ENCODE measurements at places on chromosomes 2 and 18.

GRCh38 chr2:106572541-106573450 is 85.6 kb downstream of the CD8B2 start:
- peak; percentile 46 for DNase-seq

GRCh38 chr2:21268878-21269224 is 145.1 kb downstream of the TDRD15 start:
- no peak for DNase-seq

DNA sequence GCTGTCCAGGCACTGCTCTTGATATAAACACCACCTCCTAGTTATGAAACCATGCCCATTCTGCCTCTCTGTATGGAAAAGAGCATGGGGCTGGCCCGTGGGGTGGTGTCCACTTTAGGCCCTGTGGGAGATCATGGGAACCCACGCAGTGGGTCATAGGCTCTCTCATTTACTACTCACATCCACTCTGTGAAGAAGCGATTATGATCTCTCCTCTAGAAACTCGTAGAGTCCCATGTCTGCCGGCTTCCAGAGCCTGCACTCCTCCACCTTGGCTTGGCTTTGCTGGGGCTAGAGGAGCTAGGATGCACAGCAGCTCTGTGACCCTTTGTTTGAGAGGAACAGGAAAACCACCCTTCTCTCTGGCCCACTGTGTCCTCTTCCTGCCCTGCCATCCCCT is 15.9 kb downstream of the EMX1 start:
- no peak for DNase-seq

DNA sequence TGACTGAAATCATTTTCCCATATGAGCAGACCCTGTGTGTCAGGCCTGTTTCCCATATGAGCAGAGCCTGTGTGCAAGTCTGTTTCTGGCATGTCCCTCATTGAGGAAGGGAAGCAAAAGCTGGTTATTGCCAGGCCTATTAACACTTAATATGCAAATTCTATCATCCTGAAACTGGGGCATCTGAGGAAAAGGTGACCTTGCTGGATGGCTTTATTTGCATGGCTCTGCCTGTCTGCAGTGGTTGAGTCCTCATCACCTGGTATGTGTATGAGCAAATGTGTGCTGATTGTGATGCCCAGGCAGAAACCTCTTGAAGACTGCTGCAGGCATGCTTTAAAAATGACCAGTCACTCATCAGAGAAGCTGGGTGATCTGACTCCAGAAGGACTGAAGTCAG is 31.2 kb downstream of the EIF4E2 start:
- DNase-seq = no peak

- DNase-seq = no peak
These were observed 7.3 kb downstream of the STARD7 start for GRCh38 chr2:96201338-96201737.

DNA sequence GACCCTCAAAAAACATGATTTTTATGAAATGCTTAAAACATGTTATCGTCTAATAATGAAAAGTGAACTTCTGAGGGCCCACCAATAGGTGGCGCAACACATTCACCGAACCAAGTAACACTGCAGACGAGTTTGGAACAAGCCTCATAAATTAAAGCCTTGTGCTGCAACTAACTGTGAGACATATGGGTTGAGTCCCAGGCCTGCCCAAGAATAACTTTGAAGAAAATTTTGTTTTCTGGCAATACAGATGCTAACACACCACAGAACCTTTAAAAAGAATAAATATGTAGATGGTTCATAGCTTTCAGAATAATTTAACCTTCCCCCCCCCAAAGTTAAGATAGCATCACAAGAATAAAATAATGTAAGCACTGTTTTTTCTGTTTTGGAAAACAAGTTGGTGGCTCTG is 285.9 kb downstream of the RNF144A start:
- DNase-seq = peak; percentile 77
